ENCODE measurements at places on chromosomes 12 and 14. TPM values are rescaled to one million over a fixed set of nuclear protein-coding genes. Genes with fewer than 3 reads are reported as not detected.
A peak's percentile ranks its signal among the peaks of the same experiment; 100 is the strongest.

CIDEB gene
- 13.9 TPM for total RNA-seq

- no peaks in the 10 kb centered on the region for H3K27me3 ChIP-seq
- no peak overlapping the region for H3K4me3 ChIP-seq
- no peaks in the 10 kb centered on the region for H3K4me1 ChIP-seq
- peak overlapping the region; percentile 81 for H3K27ac ChIP-seq
Measured at GRCh38 chr14:22379727-22380126, 209.3 kb downstream of the DAD1 start.

GRCh38 chr14:79468486-79468885 is 742.8 kb downstream of the DIO2 start:
- H3K27ac ChIP-seq = no peak overlapping the region
- H3K4me1 ChIP-seq = peaks cover 2% of the 10 kb centered on the region
- H3K27me3 ChIP-seq = no peaks in the 10 kb centered on the region
- no peaks in the 10 kb centered on the region for H3K36me3 ChIP-seq
- DNase-seq = no peak
- H3K4me3 ChIP-seq = no peak overlapping the region

GRCh38 chr12:62703011-62703380 is 232.0 kb downstream of the PPM1H start:
- H3K4me3 ChIP-seq = no peak overlapping the region
- DNase-seq = no peak
- H3K27ac ChIP-seq = no peak overlapping the region
- H3K27me3 ChIP-seq = no peaks in the 10 kb centered on the region

DNA sequence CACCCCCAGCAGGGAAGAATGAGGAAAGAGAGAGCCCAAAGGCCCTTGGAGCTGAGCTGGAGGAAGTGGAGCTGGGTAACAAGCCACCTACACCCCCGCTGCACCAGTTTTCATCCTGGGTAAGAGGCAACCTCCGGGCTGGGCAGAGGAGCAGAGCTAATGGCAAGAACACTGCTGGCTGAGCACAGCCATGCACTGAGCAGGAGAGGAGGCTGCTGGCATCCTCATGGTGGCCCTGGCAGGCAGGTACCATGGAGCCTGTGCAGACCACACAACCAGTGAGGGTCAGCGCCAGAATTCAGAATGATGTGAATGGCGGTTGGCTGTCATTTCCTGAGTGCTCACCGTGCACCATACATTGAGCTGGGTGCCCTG is 29.7 kb downstream of the PLEKHH1 start:
- no peaks in the 10 kb centered on the region for H3K27me3 ChIP-seq
- peak; percentile 60 for DNase-seq
- H3K4me3 ChIP-seq = no peak overlapping the region
- no peaks in the 10 kb centered on the region for H3K4me1 ChIP-seq

DNA sequence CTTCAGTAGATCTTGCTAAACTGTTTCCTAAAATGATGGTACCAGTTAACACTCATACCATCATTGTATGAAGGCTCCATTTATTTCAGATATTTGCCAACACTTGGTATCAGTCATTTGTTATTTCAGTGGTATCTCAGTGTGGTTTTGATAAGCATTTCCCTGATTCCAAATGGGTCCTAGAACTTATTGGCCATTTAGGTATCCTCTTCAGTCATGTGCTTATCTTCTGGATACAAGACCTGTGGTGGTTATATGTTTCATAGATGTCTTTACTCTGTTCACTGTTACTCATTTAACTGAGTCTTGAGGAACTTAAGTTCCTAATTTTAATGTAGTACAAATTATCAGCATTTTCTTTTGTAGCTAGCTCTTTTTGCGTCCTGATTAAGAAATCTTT is 13.5 kb downstream of the SINHCAF start:
- H3K27me3 ChIP-seq = no peaks in the 10 kb centered on the region
- no peaks in the 10 kb centered on the region for H3K36me3 ChIP-seq
- H3K4me3 ChIP-seq = no peak overlapping the region
- H3K4me1 ChIP-seq = no peaks in the 10 kb centered on the region
- DNase-seq = no peak
- no peak overlapping the region for H3K27ac ChIP-seq

GRCh38 chr12:3897371-3897971 is 24.3 kb upstream of the PARP11 start:
- no peak overlapping the region for H3K27ac ChIP-seq
- no peaks in the 10 kb centered on the region for H3K27me3 ChIP-seq
- H3K4me1 ChIP-seq = no peaks in the 10 kb centered on the region
- H3K4me3 ChIP-seq = no peak overlapping the region
- no peaks in the 10 kb centered on the region for H3K36me3 ChIP-seq

GRCh38 chr12:49952391-49953055 is 2.0 kb downstream of the AQP2 start:
- no peak for DNase-seq
- no peak overlapping the region for H3K4me3 ChIP-seq
- H3K36me3 ChIP-seq = no peaks in the 10 kb centered on the region
- no peaks in the 10 kb centered on the region for H3K4me1 ChIP-seq

PLEKHG7 gene
- total RNA-seq = not detected

- no peak overlapping the region for H3K4me3 ChIP-seq
- no peaks in the 10 kb centered on the region for H3K36me3 ChIP-seq
- no peak overlapping the region for H3K27ac ChIP-seq
- DNase-seq = no peak
- H3K27me3 ChIP-seq = no peaks in the 10 kb centered on the region
Measured at GRCh38 chr14:73818821-73819220, 32.8 kb upstream of the PTGR2 start.

- H3K36me3 ChIP-seq = no peaks in the 10 kb centered on the region
- H3K4me1 ChIP-seq = no peaks in the 10 kb centered on the region
- H3K27me3 ChIP-seq = no peaks in the 10 kb centered on the region
Measured at GRCh38 chr14:20794644-20795369, 7.8 kb downstream of the RNASE1 start.

GRCh38 chr14:101900253-101900652 is 64.1 kb upstream of the DYNC1H1 start:
- DNase-seq = no peak
- H3K27me3 ChIP-seq = no peaks in the 10 kb centered on the region
- H3K36me3 ChIP-seq = peaks cover 7% of the 10 kb centered on the region

LRRC23 gene
- total RNA-seq = 11.2 TPM

DNA sequence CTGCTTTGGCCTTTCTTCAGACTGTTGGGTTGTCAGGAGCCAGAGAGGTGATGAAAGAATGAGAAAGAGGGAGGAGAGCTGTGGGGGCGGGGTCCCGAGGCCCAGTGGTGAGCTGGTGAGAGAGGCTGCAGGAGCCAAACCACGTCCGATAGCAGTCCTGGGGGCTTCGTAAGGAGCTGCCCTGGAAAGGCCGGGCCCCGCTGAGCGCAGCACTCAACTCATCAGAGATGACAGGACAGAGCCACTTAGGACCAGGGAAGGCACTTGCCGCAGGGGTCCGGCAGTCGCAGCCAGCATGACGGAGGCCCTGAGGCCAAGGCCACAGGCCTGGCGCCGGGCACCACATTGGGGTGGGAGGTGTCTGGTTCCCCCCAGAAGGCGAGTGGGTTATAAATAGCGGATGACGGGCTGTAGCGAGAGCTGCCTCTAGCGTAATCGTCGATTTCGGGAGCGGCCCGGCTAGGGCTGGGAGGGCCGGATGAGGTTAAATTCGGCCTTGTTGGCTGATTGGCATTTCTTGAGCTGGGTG is 179.0 kb downstream of the TSPAN9 start:
- no peak overlapping the region for H3K4me3 ChIP-seq
- H3K27me3 ChIP-seq = no peaks in the 10 kb centered on the region
- DNase-seq = no peak
- no peaks in the 10 kb centered on the region for H3K4me1 ChIP-seq
- H3K27ac ChIP-seq = no peak overlapping the region
- no peaks in the 10 kb centered on the region for H3K36me3 ChIP-seq

GRCh38 chr12:108823804-108824203 is 33.6 kb downstream of the SSH1 start:
- H3K27ac ChIP-seq = no peak overlapping the region
- H3K27me3 ChIP-seq = no peaks in the 10 kb centered on the region
- peaks cover 6% of the 10 kb centered on the region for H3K4me1 ChIP-seq
- peak; percentile 36 for DNase-seq

IFI27 gene
- 106 TPM for total RNA-seq

- no peak overlapping the region for H3K4me3 ChIP-seq
- no peak for DNase-seq
- H3K4me1 ChIP-seq = no peaks in the 10 kb centered on the region
- no peak overlapping the region for H3K27ac ChIP-seq
- H3K36me3 ChIP-seq = no peaks in the 10 kb centered on the region
Measured at GRCh38 chr12:58381546-58381945, 440.2 kb downstream of the ATP23 start.

- no peaks in the 10 kb centered on the region for H3K36me3 ChIP-seq
- DNase-seq = no peak
- H3K27ac ChIP-seq = no peak overlapping the region
- H3K4me3 ChIP-seq = no peak overlapping the region
Measured at GRCh38 chr12:27824126-27824842, 44.2 kb upstream of the MANSC4 start.

DNA sequence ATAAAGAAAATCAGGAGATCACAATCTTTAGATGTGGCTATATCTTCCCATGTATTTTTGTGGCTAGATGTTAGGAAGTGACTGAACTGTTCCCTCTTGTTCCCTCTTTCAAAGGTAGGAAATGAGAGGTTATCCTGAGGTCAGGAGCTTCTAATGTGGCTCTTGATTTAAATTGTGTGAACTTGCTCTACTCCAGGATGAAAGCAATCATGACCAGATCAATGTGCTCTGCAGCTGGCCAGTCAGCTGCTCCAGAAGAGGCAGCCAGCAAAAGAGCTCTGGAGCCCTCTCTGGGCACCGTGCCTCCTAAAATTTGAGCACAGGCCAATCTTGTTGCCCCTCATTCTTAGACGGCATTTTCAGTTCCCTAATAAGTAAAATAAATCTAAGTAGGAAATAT is 32.0 kb downstream of the CDK17 start:
- H3K4me3 ChIP-seq = no peak overlapping the region
- H3K36me3 ChIP-seq = no peaks in the 10 kb centered on the region
- H3K27ac ChIP-seq = no peak overlapping the region
- no peaks in the 10 kb centered on the region for H3K27me3 ChIP-seq
- DNase-seq = no peak

- no peaks in the 10 kb centered on the region for H3K27me3 ChIP-seq
- no peak overlapping the region for H3K4me3 ChIP-seq
- no peaks in the 10 kb centered on the region for H3K36me3 ChIP-seq
Measured at GRCh38 chr12:129927316-129927900, 23.6 kb upstream of the TMEM132D start.

GRCh38 chr12:104576980-104577580 is 120.3 kb downstream of the CHST11 start:
- H3K36me3 ChIP-seq = no peaks in the 10 kb centered on the region
- no peak overlapping the region for H3K27ac ChIP-seq
- no peak overlapping the region for H3K4me3 ChIP-seq
- DNase-seq = no peak

- no peaks in the 10 kb centered on the region for H3K4me1 ChIP-seq
- H3K27ac ChIP-seq = no peak overlapping the region
- no peak for DNase-seq
- H3K4me3 ChIP-seq = no peak overlapping the region
- H3K27me3 ChIP-seq = no peaks in the 10 kb centered on the region
- H3K36me3 ChIP-seq = no peaks in the 10 kb centered on the region
Measured at GRCh38 chr14:101047326-101047725, 143.8 kb upstream of the RTL1 start.

NPAS3 gene
- 4.3 TPM for total RNA-seq

DNA sequence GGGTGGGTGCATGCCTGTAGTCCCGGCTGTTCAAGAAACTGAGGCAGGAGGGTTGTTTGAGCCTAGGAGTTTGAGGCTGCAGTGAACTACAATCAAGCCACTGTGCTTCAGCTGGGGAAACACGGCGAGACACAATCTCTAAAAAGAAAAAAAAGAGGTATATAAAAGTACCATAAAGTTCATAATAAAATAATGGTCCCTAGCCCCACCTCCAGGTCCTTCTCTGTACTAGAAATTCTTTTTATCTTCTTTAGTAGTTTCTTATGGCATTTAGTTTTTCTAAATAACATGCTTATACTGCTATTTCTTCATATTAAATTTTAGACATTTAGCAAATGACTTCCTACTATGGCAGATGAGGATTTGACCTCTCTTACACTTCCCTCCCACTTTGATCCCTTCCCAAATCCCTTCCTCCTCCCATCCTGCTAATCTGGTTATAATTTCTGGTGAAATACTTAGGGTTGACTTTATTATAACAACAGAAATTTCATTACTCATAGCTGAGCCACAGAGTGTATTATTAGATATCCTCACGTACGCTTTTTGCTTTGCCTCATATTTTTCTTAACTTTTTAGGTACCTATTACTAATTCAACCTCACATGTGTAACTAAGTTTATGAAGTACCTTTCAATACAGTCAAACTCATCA is 94.7 kb downstream of the SLC41A2 start:
- peak overlapping the region; percentile 84 for H3K27ac ChIP-seq
- H3K4me1 ChIP-seq = peaks cover 14% of the 10 kb centered on the region
- no peak for DNase-seq
- H3K4me3 ChIP-seq = no peak overlapping the region
- no peaks in the 10 kb centered on the region for H3K36me3 ChIP-seq

DNA sequence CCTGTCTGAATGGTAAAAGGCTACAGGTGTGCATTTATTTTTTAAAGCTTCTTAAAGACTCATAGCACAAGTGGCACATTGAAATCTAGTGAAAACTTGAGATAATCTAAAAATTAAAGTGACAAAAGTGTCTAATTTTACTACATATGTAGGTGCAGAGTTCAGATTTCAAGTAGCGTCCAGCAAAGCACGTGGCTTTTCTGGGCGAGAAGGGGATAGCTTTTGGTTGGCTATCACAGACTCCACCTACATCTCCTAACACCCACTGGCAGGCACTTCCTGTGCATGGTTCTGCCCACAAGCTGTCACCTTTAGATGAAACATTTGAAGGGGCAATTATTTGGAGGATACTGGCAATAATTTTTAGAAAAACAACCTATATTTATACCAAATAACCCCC is 1.9 kb upstream of the PITPNM2 start:
- H3K36me3 ChIP-seq = no peaks in the 10 kb centered on the region
- no peak for DNase-seq
- H3K4me3 ChIP-seq = no peak overlapping the region
- H3K4me1 ChIP-seq = no peaks in the 10 kb centered on the region

- DNase-seq = no peak
- no peak overlapping the region for H3K4me3 ChIP-seq
- H3K4me1 ChIP-seq = no peaks in the 10 kb centered on the region
- no peak overlapping the region for H3K27ac ChIP-seq
Measured at GRCh38 chr14:68535404-68536017, 257.4 kb downstream of the ZFP36L1 start.

DNA sequence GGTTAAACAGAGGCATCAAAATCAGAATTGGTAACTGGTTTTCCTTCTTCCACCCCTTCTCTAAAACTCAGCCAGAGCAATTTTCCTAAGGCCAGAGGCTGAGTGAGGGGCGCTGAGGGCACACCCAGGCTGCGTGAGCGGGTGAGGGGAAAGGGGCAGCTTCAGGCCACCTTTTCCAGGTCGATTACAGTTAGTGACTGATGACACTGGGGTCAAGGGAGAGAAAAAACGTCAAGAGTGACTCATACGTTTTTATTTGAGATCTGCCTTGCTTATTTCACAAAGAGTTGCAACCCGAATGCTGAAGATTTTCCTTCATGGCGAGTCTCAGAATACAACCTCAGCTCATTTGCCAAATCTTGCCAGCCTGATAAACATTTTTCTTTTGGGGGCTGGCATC is 46.7 kb upstream of the EVL start:
- DNase-seq = no peak
- no peak overlapping the region for H3K4me3 ChIP-seq
- no peaks in the 10 kb centered on the region for H3K36me3 ChIP-seq
- H3K27ac ChIP-seq = no peak overlapping the region
- H3K4me1 ChIP-seq = no peaks in the 10 kb centered on the region

CKB gene
- 109 TPM for total RNA-seq

PRB2 gene
- total RNA-seq = not detected
